Activated CD4-positive, alpha-beta T cell treated with anti-CD3 and anti-CD28 coated beads, Interleukin-2, amount 10 ng/mL, durations not matched to agents 7 days and 5 days (primary cell): ENCODE measurements at places on chromosomes 7 and 10. TPM values are rescaled to one million over a fixed set of nuclear protein-coding genes. Genes with fewer than 3 reads are reported as not detected.
A peak's percentile ranks its signal among the peaks of the same experiment; 100 is the strongest.

- no peak for DNase-seq
Measured at GRCh38 chr7:51521054-51521453, 204.4 kb upstream of the COBL start.

- DNase-seq = no peak
Measured at GRCh38 chr10:120719333-120719732, 131.8 kb upstream of the WDR11 start.

- no peak for DNase-seq
Measured at GRCh38 chr7:68313806-68314205, 1284.5 kb upstream of the AUTS2 start.

- DNase-seq = no peak
Measured at GRCh38 chr10:19964625-19965024, 148.4 kb downstream of the PLXDC2 start.

DNA sequence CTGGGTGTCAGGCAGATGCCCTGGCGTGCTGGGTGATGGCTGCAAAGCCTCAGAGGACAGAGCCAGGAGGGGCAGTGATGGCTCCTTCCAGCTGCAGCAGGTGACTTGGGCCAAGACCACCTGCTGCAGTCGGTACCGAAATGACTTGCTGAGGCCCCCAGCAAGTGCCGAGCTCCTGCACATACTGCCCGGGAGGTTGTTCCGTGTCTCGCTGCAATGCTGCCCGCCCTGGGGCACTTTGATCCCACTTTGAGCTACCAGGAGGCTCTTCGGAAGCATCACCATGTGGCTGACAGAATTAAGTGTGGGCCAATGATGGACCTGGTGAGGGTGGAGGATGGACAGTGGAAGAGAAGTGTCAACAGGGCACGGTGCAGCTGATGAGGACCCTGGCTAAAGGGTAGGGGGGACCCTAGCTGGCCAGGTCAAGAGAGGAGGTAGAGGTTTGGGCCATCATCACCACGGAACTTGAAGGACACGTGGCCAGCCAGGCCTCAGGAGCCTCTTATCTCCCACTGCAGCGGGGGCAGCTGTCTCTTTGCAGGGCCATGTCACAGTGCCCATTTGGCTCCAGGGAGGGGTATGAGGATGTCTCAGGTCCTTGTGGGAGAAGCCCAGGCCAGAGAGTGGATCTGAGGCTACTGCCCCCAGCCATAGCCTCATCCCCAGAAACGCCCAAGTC, 51.1 kb upstream of the NANOS1 start:
- no peak for DNase-seq

GRCh38 chr10:104540181-104540580, 100.9 kb upstream of the SORCS3 start:
- no peak for DNase-seq

- DNase-seq = no peak
Measured at GRCh38 chr10:133129859-133130495, 30.0 kb upstream of the KNDC1 start.

- DNase-seq = peak; percentile 34
Measured at GRCh38 chr10:132232023-132232951, 45.5 kb downstream of the DPYSL4 start.

DNA sequence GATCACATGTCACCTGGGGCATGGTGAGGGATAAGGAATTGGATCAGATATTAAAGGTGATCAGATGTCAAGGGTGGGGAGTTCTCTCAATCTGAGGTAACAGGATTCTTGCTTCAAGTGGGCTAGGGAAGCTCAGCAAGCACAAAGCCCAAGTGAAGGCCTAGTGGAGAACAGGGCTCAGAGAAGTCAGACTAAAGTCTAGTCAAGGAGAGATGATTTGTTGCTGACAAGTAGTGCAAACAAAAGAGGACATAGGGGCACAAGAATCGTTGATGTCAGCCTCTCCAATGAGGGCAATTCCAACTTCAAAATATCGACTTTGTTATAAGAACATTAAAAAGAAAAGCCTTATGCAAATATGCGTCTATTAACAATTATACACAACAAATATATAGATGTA, 852.8 kb upstream of the CELF2 start:
- DNase-seq = no peak

GRCh38 chr7:96097835-96098234, 224.1 kb downstream of the SLC25A13 start:
- DNase-seq = no peak

DNA sequence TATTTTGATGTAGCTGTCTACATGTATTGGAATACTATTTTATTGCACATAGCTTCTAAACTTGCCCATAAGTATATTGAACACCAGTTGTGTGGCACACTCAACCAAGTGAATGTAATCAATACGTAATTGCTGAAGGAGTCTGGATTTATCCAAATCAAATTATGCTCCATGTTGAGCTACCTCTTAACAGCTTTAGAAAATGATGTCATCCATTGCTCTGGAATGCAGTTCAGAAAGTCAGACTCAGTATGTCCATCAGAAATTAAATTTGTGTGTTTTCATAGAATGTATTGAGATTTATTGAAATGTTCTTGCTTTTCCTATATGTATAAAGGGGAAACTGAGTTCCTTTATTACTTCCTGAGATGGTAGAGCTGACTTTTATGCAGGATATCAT, 25.0 kb upstream of the CCAR1 start:
- no peak for DNase-seq

- DNase-seq = no peak
Measured at GRCh38 chr7:121385800-121386179, 10.3 kb downstream of the FAM3C start.

- no peak for DNase-seq
Measured at GRCh38 chr10:70510904-70511303, 32.3 kb downstream of the PALD1 start.

DNA sequence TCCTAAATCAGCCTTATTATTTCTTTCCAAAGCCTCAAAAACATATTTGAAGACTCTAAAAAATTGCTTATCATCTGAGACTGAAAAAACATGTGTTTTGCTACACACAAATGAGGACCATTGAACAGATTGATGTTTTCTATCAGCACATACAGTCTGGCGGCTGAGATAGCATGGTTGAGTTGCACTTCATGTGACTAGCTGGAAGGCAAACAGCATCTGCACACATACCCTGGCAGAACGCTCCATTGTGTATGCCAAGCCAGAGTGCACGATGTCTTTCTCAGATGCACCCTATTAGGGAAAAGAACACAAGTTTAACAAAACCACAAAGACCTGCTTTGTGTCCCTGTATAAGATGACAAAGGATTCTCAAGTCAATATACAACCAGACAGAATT, 33.0 kb downstream of the FAM25A start:
- DNase-seq = no peak

DNA sequence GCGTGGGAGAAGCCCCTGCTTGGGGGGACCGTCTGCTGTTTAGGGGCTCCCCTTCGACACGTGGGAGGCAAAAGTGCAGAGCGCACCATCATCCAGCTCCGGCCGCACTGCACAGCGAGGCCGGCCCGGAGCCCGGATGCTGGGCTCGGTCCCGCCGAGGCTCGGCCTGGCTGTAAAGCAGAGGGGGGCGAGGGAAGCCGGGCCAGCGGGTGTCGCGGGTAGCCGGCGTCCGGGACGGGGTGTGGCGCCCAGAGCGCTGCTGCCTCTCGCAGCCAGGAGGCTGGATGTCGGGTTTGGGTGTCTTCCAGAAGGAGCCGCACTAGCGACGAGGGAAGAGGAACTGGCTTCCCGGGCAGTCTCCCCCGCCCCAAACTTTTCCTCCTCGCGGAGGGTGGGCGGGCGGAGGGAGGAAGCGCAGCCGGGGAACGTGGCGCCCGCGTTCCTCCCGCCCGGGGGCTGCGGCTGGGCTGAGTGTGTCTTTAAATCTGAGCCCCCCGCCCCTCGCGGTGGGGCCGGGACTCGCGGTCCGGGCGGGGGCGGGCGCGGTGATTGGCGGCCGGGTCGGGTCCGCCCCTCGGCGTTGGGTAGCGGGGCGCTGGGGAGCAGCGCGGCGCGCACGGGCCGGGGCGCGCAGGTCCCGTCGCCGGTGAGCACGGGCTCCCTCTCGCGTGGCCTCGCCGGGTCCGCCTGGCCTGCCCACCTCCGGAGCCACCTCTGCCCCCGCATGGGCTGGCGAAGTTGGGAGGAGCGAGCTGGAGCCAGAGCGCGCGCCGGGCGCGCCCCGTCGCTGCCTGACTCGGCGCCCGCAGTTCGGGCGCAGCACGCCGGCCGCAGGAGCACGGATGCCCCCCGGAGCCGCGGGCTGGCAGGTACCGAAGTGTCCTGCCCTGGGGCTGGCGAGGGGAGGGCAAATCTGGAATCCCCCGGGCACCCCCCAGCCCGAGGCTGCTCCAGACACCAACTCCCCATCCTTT, at the start of gene PALD1:
PALD1 (plus strand) TSS at position 577 of the 974 bp plus-strand sequence. CDS start 47,185 bp downstream, outside the sequence.
- peak; percentile 18 for DNase-seq

DNA sequence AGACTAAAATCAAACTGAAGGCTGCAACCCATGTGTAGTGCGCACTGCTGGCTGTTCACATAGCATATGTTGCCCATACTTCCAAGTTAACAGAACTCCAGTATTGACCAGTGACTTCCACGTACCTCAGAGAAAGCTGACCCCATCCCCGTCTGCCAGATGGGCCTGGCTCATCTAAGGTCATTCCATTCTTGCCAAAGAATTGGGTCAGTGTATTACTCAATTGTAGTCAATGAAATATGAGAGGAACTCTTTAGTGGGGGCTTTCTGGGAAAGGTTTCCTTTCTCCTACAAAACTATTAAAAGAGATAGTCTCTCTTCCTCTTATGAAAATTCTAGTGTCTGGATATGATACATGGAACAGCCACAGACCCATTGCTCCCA, 238.6 kb downstream of the COBL start:
- no peak for DNase-seq

- no peak for DNase-seq
Measured at GRCh38 chr10:49362596-49363260, 33.2 kb downstream of the DRGX start.

DNA sequence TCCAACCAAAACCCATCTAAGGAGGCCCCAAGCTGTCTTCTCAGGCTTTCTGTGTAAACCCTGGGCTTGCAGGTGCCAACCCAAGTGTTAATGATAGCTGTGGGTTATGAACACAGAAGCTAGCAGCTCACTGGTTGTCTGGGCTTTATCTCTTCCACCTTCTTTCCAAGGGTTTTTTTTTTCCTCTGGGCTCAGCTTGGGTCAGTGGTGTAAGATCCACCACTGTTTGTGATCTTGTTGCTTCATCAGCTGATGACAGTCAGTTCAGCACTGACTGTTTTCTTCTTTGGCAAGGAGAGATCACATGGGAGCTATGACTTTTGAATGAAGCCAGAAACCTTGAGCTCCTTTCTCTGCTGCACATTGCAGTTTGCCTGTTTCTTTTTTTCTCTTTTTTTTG, 4.6 kb downstream of the GTPBP4 start:
- DNase-seq = no peak

GRCh38 chr10:10293481-10293951, 724.2 kb upstream of the CELF2 start:
- no peak for DNase-seq

DNA sequence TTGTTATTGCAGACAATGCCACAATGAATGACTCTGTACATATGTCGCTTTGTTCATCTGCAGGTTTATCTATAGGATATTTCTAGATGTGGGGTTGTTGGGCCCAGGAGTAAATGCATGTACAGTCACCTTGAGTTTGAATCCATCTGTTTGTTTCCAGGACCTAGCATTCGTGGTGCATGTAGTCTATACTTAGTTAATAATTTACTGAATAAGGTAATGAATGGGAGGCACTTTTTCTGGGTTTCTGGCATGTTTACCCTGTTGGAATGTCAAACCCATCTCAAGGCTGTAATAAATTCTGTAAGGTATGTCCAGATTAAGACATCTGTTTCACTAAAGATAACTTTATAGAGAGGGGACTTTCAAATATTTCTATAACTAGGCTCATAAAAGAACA, 23.5 kb downstream of the HECTD2 start:
- no peak for DNase-seq

DNA sequence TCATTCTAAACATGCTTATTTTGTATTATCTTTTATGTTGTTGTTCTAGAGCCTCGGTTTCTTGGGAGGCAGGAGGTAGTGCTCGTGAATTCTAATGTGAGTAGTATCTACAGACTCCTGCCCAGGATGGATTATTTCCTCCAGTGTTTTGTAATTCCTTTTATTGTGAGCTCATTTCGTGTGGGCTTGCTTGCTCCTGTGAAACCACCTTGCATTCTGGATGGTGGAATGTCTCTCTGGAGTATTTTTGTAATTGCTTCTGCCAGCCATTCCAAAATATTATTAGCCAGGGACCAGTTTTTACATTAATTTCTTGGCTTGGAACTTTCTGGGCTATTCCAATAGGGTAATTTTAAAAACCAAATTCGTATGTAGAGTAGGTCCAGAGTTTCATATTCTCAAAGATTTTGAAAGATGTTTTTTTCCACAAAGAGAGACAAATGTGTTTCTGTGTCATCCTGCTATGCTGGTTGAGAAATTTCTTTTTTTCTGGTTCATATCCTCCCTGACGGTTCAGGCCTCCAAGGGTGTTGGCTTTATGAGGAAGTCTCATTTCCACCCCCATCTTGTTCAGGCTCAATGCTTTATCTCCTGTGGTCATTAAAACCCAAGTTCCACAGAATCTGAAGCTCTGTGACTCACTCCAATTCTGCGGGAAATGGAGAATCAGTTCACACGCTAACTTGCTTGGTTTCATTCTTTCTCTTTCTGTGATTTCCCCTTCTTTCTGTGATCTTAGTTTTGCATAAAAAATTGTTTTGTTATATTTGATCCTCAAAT, 41.7 kb upstream of the CALD1 start:
- no peak for DNase-seq

- no peak for DNase-seq
Measured at GRCh38 chr7:33849004-33849403, 56.3 kb upstream of the BMPER start.

DNA sequence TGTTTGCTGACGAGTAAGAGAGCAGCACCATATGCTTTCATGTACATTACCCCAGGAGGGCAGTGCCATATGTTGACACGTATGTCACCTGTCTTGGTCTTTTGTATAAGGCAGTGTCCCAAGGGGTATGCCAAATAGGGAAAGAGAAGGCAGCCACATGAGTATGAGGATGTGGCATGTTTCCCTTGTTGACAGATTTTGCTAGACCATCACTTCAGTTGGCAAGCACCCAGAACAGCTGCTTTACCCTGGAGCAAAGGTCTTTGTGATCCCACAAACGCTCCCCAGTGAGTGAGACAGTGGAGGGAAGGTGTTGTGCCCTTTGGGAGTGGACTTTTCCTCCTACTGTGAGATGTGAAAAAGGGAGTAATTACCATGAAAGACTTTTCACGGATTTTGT, 350.1 kb downstream of the ETV1 start:
- no peak for DNase-seq

- DNase-seq = no peak
Measured at GRCh38 chr10:103786020-103786419, 69.4 kb downstream of the SH3PXD2A start.

The UBE3C gene
- 51.3 TPM for total RNA-seq

The RPEL1 gene
- total RNA-seq = not detected

The TMEM130 gene
- total RNA-seq = not detected

The AKR1C4 gene
- total RNA-seq = not detected

The CPN1 gene
- total RNA-seq = not detected

The ANKRD30A gene
- total RNA-seq = not detected

The PNLIP gene
- total RNA-seq = not detected

The PRKCQ gene
- 62.6 TPM for total RNA-seq

The ANLN gene
- 100 TPM for total RNA-seq

The CALY gene
- total RNA-seq = not detected

The NCF1 gene
- 2.4 TPM for total RNA-seq

The SEMA3A gene
- 1.3 TPM for total RNA-seq

The FMC1 gene
- 7.8 TPM for total RNA-seq

The ATXN7L1 gene
- 23.8 TPM for total RNA-seq

The EBLN1 gene
- not detected for total RNA-seq

The ASB10 gene
- total RNA-seq = not detected

The TUBB8 gene
- 0.42 TPM for total RNA-seq

The CYP3A7 gene
- total RNA-seq = not detected

The MACC1 gene
- 0.06 TPM for total RNA-seq

The EPO gene
- not detected for total RNA-seq
